Esophagus squamous epithelium (tissue), 5 donors: ENCODE measurements at places on chromosomes 2 and 18. TPM values are rescaled to one million over a fixed set of nuclear protein-coding genes. Genes with fewer than 3 reads are reported as not detected.

- no peak for DNase-seq
These were observed 220.1 kb upstream of the CTAGE1 start for GRCh38 chr18:22637787-22638186.

GRCh38 chr2:103004426-103004942, 242.7 kb downstream of the TMEM182 start:
- DNase-seq = no peak

The TDRD15 gene
- not detected for total RNA-seq

GRCh38 chr2:158413581-158413980, 43.0 kb downstream of the CCDC148 start:
- DNase-seq = no peak

DNA sequence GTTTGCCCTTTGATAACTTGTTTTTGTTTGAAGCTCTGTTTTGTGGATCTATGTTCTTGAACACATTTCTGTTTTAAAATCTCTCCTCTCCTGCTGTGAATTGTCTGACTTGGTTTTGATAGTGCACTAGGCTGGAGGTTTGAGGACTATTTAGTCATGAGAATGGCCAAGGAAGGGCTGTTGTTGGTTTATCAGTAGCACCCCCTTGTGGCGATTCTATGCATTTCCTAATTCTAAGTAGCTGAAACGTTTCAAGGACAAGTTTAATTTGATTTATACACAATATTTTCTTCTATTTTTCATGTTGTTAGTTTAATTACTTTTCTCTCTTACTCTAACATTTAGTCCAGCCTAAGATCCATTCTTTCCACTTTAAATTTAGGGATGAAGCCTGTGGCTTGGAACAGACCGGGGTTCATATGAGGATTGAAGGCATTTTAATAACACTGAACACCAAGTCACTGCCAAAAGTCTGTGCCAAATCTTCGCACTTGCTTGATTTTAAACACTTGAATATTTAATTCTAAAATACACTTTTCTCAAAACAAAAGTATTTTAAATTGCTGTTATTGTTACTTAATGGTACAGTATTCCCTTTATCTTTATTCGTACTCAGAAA, 166.0 kb downstream of the SOCS6 start:
- no peak for DNase-seq

DNA sequence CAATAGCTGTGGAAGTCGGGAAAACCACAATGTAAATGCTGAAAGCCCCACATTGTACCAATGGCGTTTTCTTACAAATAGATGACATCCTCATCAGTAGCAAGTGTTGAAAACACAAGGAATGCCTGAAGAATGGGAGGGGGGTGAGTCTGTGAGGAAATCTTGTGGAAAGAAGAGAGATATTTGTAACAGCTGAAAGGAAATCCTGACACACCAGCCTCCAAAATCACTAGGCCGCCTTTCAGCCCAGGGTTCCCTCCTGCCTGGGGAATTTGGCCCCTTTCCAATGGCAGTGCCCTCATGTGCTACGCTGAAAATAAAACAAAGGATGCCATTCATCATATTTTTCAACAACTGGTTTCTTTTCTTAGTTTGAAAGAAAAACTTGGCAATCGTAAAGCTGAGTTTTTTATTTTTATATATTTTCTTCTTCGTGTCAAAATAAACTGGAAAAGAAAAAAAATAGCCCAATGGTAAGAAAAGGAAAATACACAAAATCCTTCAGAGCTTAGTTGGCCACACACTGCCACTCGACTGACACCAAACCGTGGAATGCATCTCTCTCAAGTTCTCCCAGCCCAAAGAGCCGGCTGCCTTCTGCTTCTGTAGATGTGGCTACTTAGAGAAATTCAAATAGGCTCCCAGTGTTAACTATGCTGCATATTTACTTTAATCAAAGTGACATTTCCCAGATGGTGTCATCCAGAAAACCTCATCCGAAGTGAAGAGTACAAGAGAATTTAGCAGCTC, 52.0 kb downstream of the FTCDNL1 start:
- no peak for DNase-seq

DNA sequence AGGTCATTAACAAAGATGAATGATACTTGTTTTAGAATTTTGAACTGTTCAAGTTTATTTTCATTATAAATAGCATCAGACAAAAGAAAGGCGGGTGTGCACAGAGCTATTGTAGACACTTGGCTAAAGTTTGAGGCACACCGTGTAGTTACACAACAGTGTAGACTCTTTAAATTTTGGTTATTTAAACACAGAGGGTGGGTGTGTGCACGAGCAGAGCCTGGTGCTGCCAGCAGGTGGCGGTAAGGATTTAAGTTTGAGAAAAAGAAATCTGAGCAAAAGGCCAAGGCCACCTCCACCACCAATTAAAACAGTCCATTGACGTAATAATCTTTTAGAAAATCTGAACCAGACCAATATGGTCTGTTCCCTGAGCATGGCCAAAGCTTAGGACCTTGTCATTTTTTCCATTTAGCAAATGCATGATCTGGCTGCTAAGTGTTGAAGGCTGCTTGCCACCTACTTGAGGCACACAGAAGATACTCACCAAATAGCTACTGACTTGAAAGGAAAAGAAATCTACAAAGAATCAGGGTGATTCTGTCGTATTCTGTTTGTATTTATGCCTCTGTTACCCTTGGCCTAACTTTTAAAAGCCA, 14.3 kb downstream of the COPS7B start:
- DNase-seq = no peak

The C2orf74 gene
- 3.2 TPM for total RNA-seq

DNA sequence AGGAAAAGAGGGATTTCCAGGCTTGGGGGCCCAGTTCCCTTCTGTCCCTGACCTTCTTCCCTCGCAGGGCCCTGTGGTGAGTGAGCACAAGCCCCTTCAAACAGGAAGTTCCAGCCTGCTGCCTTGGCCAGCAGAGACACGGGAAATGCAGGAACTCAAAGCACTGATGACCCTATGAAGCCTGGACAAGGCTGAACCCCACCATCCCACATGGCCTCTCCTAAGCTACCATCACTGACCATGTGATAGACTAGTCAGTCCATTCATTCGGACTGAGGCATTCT, 196.4 kb downstream of the TNS1 start:
- no peak for DNase-seq

DNA sequence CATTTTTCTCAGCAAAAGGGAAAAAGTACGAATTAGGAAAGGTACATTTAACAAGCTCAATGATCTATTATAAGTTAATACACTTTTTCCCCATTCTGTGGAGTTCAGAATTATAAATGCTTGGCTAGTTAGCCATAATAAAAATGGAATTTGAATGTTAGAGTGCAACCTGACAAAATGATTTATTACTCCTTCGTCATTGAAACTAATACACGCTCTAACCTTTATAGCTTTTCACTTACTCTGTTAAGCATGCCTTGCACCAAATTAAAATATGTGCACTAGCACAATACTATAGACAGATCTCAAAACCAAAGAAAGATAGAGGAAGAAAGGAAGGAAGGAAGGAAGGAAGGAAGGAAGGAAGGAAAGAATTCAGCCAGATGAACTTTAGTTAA, 46.1 kb upstream of the FRZB start:
- DNase-seq = no peak

DNA sequence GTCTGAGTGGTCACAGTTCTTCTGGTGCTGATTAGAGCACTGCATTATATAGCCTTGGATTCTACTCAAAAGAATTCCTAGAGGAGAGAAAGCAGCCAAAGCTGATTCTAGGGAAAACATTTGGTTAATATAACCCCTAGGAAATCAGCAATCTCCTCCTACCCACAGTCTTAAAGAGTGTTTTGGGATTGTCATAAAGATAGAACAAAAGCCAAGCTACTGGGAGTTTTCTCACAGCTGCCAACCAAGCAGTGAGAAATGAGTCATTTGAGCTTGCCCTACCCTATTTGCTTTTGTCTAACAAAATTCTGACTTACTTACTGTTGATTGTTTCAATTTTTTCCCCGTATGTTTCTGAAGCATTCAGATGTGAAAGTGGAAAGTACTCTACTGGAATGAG, 469.3 kb downstream of the PLCL1 start:
- DNase-seq = no peak

- DNase-seq = no peak
These were observed 29.9 kb upstream of the MMADHC start for GRCh38 chr2:149617476-149617875.

DNA sequence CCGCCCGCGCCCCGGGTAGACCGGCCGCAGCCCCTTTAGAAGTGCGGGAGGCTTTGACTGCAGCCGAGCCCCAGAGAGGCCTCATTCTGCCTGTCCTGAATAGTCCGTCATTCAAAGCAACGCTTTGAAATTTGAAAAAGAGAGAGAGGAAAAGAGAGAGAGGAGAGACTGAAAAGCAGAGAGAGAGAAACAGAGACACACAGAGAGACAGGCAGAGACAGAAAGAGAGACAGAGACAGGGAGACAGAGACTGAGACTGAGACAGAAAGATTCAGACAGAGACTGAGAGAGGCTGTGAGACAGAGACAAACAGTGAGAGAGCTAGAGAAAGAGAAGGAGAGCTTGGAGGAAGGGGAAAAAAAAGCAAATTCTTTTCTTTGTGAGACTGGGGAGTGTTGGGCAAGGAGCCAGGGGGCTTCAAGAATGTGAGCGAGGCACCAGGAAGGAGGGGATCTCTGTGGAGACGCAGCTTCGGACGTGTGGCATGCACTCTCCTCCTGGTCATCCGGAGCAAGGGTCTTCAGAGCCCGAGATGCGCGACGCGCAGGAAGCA, 73.1 kb downstream of the MYCN start:
- DNase-seq = no peak

The GREB1 gene
- total RNA-seq = 0.09 TPM

DNA sequence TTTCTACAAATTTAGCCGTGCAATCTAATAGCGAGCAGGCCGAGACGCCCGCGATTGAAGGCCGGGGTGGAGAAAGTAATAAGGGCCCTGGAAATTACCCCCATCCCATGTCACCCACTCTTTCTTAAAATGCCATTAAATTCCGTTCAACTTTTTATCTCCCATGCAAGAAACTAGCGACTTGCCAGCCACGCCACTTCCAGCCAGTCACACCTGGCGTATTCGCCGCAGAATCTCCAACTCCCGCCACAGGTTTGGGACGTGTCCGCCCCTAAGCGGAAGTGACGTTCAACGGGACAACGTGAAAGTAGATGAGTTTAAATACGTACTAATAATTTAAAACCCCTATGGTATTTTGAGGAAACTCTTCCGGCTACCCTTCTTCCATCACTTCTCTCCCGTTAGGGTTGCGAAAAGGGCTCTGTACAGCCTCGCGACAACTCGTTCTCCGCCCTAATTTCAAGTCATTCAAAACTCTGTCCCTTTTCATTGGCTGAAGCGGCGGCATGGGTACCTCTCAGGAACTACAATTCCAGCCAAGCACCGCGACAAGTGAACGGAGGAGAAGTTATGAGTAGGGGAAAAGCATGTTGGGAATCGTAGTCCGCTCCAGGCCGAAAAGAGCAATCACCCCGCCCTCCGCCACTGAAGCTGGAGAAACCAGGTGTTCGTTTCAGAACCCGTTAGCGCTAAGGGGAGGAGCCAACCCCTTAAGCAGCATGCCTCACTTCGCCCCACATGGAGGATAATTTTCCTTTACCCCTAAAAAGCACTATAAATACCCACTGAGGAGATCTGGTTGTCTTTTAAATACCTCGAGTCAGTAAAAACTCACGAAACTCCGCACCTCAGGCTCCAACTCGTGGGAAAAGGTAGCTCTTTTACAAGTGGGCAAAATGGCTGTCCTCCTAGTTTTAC, at the start of gene ZRANB3:
Gene ZRANB3 (minus strand): TSS at position 906 of the 918 bp plus-strand sequence.
- peak; percentile 92 for DNase-seq

DNA sequence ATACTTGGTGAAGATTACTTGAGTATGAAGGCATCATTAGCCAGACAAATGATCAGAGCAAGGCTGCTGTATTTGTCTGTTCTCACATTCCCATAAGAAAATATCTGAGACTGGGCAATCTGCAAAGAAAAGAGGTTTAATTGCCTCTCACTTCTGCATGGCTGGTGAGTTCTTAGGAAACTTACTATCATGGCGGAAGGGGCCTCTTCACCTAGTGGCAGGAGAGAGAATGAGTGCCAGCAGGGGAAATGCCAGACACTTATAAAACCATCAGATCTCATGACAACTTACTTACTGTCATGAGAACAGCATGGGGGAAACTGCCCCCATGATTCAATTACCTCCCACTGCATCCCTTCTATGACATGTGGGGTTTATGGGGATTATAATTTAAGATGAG, 452.3 kb downstream of the GALR1 start:
- no peak for DNase-seq

DNA sequence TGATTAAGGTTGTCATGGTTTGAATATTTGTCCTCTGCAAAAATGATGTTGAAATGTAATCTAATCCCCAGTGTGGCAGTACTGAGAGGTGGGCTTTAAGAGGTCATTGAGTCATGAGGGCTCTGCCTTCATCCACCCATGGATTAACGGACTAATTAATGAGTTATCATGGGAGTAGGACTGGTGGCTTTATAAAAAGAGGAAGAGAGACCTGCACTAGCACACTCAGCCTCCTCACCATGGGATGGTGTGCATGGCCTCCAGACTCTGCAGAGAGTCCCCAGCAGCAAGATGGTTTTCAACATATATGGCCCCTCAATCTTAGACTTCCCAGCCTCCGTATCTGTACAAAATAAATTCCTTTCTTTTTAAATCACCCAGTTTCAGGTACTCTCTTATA, 41.0 kb downstream of the DTNB start:
- no peak for DNase-seq
